ENCODE measurements at places on chromosomes 5 and 9.

GRCh38 chr5:130068101-130068500, 163.8 kb downstream of the CHSY3 start:
- DNase-seq = no peak

DNA sequence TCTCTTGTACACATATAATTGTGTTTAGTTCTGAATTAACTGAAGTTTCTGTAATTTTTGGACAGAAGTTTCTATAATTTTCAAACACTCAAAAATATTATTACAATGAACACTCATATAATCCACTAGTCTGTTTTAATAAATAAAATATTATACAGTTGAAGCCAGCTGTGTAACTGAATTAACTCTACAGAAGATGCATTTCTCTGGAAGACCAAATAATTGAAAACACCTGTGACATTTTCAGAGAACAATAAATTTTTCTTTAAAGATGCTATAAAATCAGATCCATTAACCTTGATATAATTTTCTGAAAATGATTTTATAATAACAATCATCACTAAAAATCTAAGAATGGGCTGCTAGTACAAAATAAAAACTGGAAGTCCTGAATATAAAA, 14.7 kb downstream of the NADK2 start:
- no peak for DNase-seq

DNA sequence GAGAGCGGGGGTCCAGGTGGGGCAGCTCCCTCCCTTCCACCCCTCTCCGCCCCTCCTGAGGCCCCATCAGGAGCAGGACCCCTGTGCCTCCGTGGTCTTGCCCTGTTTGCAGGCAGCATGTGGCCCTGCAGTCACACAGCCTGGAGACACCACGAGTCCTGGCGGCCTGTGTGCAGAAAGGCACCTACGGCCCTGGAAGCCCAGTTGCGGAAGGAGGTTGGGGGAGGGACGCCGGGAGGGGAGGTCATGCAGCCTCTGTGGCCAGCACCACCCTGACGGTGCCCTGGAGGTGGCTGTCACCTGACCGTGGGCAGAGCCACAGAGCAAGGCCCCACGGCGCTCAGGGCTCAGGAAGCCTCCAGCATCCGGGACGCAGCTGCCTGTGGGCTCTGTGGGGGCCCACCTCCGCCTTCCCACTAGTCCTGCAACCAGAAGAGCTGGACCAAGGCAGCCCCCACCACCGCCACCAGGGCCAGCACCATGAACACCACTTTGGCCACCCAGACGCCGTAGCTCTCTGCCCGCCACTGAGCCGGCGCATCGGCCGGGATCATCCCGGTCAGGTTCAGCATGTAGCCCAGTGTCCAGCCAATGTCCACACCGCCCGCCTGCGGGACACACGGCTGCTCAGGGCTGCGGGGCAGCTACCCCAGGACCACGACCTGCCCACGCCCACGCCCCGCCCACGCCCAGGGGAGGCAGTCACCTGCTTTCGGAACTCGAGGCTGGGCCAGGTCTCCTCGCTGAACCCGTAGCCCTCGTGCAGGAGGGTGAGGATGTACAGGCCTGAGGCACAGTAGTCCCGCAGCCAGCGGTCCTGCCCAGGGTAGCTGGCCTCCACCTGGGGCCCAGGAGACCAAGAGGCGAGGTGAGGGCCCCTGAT, 6.4 kb downstream of the ENTPD8 start:
- DNase-seq = no peak

DNA sequence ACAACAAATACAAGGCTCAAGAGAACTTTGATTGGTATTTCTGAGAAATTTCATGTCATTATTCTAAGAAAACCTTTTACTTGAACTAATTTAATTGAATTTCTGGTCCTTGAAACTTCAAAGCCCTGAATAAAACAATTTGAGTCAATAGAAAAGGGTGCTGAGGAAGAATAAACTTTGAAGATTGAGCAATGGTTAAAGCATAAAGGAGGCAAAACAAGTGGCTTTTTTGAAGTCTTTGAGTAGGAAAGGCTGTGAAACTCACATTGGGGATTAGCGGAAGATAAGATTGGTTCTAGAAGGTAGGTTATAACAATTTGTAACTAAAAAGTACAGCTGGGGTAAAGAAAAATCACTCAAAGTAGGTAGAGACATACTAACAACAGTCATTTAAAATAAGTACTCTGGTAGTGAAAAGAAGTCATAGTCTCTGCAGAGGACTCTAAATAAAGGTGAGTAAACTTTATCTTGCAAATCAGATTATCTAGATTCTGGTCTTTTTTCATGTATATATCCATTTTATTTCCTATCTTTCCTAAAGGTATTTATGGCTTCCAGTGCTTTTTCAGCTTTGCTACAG, 6.4 kb upstream of the PLPP1 start:
- no peak for DNase-seq

- no peak for DNase-seq
Observed at GRCh38 chr5:125199373-125199772, 452.9 kb upstream of the ZNF608 start.

DNA sequence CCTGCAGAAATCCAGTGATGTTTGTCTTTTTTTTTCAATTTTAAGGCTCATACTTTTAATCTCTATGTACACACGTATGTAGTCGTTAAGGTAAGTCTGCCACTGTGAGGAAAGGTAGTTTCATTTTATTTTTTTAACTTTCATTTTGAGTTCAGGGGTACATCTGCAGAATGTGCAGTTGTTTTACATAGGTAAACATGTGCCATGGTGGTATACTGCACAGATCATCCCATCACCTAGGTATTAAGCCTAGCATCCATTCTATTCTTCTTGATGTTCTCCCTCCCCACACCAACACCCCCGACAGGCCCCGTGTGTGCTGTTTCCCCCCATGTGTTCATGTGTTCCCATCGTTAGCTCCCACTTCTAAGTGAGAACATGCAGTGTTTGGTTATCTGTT, 19.7 kb downstream of the MUSK start:
- no peak for DNase-seq

DNA sequence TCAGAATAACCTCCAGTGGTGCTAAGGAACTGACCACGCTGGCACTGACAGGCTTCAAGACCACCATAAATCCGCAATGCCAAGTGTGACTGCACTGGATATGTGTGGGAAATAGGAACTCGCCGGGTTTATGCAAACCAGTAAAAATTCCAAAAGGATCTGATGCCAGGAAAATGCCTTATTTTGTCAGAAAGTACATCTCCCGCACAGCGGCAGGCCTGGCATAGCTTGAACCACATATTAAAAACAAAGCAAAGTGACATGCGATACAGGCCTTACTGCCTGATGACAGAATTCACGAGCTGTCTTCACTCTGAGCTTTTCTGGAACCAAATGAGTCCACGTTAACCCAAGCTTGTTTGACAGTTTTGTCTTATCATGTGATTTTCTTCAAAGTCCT, 139.6 kb downstream of the GLIS3 start:
- no peak for DNase-seq

- no peak for DNase-seq
Observed at GRCh38 chr9:98709968-98710965, 1.5 kb upstream of the GABBR2 start.

DNA sequence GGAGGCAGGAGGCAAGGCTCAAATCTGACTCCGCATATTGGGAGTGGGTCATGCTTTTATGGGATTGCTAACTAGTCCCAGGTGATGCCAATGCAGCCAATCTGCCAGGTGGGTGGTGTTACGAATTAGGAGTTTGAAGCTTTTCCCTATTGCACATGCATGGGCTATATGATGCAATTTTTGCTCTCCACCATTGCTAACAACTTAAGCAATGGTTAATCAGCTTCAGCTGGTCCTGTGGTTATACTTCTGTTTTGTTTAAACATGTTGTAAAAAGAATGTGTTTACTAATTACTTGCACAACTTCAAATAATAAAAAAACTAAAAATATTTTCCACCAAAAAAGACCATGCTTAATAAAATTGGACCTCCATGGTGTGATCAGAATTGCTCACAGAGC, 55.7 kb downstream of the SHC3 start:
- no peak for DNase-seq

DNA sequence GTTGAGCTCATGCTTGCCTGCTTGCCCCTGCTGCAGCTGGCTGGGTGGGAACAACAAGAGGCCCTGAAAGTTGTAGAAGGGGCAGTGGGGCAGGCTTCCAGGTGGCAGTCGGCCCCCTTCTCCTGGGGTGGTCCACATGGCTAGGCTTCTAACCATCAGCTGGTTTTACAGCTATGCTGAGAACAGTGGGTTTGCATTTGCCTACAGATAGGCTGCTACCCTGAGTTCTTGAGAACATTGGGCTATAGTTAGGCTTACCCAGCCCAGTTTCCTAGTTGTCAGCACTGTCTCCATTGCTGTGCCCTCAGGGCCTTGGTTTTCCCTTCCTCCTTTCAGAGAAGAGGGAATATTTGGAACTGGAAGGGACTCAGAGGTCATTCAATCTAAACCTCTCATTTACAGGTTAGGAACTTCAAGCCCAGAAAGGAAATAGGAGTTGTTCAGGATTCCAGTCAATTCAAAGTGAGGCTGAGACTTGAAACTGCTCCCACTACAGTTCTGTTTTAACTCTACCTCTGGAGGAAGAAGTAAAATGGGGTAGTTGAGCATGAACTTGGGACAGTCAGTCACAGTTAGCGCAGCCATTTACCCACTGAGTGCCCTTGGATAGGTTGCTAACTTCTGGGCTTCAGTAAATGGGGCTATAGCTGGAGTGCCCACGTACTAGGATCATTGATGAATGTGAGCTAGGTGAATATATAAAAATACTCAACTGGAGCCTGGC, 11.5 kb downstream of the LARP1 start:
- no peak for DNase-seq

GRCh38 chr5:131466171-131466766, 168.8 kb downstream of the RAPGEF6 start:
- DNase-seq = no peak
